ENCODE measurements at places on chromosomes 7 and 10. TPM values are rescaled to one million over a fixed set of nuclear protein-coding genes. Genes with fewer than 3 reads are reported as not detected.

Gene EPHB6
- total RNA-seq = 13.6 TPM

Gene JAKMIP3
- 0.71 TPM for total RNA-seq

- DNase-seq = no peak
These were observed 92.0 kb upstream of the CALN1 start for GRCh38 chr7:72504061-72504706.

Gene COL17A1
- not detected for total RNA-seq

Gene SUGCT
- total RNA-seq = 3.9 TPM

DNA sequence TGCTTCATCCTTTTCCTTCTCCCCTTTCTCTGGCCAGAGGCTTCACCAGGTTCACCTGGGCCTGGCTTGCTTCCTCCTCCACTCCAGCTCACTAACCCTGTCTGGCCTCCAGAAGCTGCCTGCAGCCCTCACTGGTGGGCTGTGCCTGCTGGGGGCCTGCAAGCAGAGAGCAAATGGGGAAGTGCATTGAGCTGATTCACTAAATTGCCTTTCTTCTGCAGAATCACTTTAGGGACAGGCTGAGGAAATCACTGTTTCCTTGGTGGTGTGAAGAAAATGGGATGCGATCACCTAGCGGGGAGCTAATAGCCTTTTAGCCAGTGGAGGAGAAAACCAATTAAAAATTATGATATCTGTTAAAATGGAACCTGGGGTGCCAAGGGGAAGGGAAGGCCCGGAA lies 3.0 kb downstream of the RET start:
- DNase-seq = no peak

DNA sequence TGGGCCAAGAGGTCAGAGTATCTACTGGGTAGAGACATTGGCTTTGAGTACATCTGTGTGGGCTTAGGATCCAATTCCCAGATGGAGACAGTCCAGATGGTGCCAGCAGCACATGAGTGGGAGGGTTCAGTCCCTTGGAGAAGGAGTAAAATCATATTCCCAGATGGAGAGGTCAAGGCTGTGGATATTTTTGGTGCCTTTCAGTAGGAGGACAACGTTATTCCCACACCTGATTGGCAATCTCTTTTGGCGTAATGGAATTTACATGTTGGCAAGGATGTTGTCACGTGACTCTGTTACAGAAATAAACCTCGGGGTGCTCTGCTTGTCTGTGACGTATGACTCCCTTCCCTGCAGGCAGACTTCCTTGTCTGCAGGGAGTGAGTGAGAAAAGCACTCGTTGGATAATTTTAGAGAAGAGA lies 27.6 kb downstream of the NPS start:
- DNase-seq = no peak

- peak; percentile 60 for DNase-seq
These were observed 4.6 kb downstream of the REPIN1 start for GRCh38 chr7:150373049-150373801.

GRCh38 chr7:148553979-148554378 lies 36.6 kb upstream of the C7orf33 start:
- no peak for DNase-seq

DNA sequence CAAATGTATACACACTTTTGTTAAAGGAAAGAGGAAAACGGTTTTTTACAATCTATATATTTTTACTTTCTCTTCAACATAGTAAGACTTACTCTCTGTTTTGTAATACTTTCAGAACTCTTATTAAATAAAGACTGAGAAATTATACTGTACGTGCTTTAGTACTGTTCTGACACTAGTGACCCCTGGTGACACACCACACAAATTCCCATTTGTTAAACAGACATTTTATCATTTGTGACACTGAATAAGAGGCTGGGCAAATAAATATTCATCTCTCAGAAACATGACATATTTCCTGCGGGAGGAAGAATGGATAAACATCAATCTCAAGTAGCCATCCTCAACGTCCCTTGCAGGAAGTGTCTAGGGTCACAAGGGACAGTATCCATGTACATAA lies 68.9 kb upstream of the ZNF33B start:
- no peak for DNase-seq

Gene PAX4
- total RNA-seq = not detected

GRCh38 chr7:157686285-157686894 lies 349.6 kb downstream of the DNAJB6 start:
- DNase-seq = no peak

DNA sequence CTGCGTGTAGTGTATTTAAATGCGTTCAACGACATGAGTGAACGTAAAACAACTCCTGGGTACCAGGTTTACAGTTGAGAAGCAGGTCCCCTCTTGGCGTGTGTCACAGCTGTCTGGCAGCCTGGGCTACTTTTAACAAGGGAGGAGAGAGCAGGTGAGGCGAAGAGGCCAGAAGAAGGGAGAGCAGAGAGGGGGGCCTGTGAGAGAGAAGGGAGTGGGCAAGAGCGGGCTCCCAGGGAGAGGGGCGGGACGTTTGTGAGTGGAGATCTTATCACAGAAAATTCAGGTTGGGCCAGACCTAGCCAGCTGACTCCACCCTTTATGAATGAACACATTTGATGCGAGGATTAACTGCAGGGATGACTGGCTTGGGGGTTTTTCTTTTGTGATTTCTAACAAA lies 154.0 kb downstream of the CAMK1D start:
- no peak for DNase-seq

- no peak for DNase-seq
These were observed 24.4 kb upstream of the GIMAP2 start for GRCh38 chr7:150660939-150661613.

- DNase-seq = peak; percentile 86
These were observed 15.3 kb upstream of the TRA2A start for GRCh38 chr7:23546897-23547572.

Gene CNPY1
- total RNA-seq = not detected

GRCh38 chr10:52423369-52423768 lies 109.3 kb downstream of the DKK1 start:
- no peak for DNase-seq

DNA sequence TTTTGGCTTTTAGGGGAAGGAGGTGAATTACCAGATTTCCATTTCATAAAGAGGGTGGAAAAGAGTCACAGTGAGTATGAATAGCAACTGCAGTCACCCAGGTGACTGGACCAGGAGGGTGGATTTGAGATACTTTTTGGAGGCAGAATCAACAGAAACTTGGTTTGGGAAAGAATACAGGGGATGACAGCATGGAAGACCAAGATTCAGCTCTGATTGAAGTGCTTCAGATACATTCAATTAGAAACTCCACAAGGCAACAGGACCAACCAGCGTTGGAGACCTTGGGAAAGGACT lies 83.0 kb downstream of the SGMS1 start:
- DNase-seq = no peak

Gene GIMAP7
- total RNA-seq = 14.6 TPM

GRCh38 chr10:105925045-105925785 lies 1239.3 kb downstream of the SORCS1 start:
- DNase-seq = no peak

DNA sequence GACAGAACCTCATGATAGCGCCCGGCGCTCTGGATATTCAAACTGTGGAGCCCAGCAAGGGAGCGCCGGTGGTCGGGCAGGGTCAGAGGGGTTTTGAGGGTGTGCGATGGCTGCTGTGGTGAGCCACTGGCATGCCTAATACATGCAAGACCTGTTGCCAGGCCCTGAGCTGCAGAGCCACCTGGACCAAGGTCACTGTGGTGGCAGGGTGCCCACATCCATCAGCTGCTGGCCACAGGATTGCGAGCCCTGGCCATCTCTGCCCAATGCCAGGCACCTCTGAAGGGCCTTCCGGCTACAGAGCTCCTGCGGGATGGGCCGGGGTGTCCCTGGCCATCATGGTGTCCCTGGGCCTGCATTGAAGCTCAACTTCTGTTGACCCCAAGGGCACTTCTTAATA lies 123.0 kb upstream of the TNRC18 start:
- no peak for DNase-seq

Gene CYP17A1
- total RNA-seq = not detected

DNA sequence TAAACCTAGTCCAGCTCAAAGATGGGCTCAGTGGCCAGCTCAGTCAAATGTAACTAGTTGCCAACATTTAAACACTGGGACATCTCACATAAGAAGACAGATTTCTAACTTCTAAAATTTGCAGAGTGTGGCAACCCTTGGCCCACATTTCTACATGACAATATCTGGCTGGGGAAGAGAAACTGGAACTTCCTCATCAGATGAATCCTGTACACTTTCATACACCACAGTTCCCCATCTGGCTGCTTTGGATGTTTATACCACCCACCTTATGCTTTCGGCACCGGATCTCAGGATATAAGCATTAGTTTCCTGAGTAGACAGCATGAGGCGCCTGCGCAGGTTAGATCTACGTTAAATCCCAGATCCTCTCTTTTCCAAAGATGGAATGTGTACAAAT lies 199.3 kb downstream of the PRKG1 start:
- no peak for DNase-seq

GRCh38 chr10:3605882-3606281 lies 179.1 kb downstream of the KLF6 start:
- DNase-seq = no peak

DNA sequence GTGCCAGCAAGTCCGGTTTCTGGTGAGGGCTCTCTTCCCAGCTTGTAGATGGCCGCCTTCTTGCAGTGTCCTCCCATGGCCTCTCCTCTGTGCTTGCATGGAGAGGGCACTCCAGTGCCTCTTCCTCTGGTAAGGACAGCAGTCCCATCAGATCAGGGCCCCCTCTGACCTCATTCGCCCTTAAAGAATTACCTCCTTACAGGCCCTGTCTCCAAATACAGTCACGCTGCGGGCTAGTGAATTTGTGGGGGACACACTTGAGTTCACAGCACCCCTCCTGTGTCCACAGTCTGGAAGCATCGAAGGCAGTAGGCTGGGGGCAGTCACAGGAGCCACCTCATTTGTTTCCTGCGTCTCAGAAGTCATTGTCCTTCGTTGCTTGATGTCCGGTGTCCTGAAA lies 54.6 kb downstream of the LHPP start:
- DNase-seq = peak; percentile 38

DNA sequence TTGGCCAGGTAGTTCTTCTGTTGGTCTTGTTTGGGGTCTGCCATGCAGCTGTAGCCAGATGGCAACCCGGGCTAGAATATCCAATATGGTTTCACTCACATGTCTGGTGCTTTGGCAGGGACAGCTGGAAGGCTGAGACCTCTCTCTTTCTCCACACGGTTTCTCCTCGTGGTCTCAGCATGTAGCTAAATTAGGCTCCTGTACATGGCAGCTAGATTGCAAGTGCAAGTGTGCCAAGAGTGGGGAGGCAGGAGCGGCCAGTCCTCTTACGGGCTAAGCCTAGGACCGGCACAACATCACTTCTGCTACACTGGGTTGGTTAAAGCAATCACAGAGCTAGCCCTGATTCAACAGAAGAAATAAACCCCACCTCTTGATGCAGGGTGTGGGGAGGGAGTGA lies 9.3 kb upstream of the PDE1C start:
- no peak for DNase-seq

GRCh38 chr7:21304808-21305375 lies 123.0 kb upstream of the SP4 start:
- no peak for DNase-seq

GRCh38 chr7:129875160-129875559 lies 77.6 kb downstream of the UBE2H start:
- no peak for DNase-seq

Gene WDFY4
- total RNA-seq = 2.5 TPM

GRCh38 chr7:48147078-48147591 lies 24.1 kb upstream of the ABCA13 start:
- no peak for DNase-seq

GRCh38 chr7:2990949-2991470 lies 52.7 kb downstream of the CARD11 start:
- DNase-seq = peak; percentile 7

DNA sequence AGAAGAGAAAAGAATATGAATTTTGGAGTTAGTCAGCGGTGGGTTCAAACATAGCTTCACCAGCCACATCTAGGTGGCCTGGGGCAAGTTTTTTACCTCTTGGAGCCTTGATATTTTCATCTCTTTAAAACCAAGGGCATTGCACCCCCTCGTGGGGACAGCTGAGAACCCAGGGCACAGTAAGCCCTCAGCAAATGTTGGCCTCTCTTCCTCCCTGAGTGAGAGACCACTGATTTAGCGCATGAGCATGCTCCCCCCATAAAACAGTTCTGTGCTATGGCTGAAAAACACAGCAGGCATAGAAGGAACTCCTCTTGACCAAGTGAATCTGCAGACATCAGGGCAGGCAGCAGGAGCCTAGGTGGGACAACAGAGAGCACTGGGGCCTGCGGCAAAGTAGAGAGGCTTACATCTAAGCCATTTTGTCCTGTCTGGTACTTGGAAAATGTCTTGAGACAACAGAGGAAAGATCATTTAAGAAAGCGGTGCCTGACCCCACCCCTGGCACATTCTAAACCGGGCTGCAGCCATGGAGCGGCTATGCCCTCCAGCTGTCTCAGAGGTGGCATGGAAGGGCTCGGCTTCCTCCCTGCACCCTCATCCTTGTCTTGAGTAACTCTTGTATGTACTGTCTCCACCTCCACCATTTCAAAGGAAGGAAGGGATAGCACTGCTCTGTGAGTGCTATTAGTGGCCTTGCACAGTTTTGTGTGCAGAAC lies 94.7 kb downstream of the ARHGAP22 start:
- DNase-seq = no peak

All from sigmoid colon (tissue), 7 donors.